ENCODE measurements at places on chromosomes 2 and 18.

- no peak for DNase-seq
These were observed 104.4 kb upstream of the SERPINE2 start for GRCh38 chr2:224143526-224143925.

DNA sequence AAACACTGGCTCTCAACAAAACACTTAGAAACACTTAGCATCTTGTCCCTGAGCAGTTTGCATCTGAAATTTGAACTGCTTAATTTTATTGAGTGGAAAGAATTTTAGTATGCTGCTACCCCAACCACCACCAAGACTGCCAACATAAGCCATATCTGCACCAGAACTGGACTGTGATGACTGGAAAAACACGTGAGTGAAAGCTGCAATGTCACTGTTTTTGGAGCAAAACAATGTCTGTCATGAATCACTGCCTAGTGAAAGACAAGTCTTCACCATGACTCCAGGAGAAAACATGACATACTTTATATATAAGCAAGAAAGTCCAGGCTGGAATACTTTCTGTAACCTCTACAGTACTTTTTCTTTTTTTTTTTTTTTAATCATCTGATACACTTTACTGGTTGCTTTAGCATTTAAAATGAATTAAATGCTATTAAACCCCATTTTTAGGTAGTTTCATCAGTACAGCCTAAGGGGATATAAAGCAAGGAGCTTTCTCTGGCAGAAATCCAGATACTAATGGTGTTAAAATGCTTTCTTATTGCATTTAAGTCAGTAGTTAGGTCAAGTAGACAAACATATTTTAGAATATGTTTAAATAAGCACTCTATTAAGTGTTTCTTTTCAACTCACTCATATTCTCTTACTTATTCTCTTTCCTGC is 2129.4 kb upstream of the PIK3C3 start:
- no peak for DNase-seq

GRCh38 chr2:40606862-40607261 is 155.0 kb upstream of the SLC8A1 start:
- no peak for DNase-seq

DNA sequence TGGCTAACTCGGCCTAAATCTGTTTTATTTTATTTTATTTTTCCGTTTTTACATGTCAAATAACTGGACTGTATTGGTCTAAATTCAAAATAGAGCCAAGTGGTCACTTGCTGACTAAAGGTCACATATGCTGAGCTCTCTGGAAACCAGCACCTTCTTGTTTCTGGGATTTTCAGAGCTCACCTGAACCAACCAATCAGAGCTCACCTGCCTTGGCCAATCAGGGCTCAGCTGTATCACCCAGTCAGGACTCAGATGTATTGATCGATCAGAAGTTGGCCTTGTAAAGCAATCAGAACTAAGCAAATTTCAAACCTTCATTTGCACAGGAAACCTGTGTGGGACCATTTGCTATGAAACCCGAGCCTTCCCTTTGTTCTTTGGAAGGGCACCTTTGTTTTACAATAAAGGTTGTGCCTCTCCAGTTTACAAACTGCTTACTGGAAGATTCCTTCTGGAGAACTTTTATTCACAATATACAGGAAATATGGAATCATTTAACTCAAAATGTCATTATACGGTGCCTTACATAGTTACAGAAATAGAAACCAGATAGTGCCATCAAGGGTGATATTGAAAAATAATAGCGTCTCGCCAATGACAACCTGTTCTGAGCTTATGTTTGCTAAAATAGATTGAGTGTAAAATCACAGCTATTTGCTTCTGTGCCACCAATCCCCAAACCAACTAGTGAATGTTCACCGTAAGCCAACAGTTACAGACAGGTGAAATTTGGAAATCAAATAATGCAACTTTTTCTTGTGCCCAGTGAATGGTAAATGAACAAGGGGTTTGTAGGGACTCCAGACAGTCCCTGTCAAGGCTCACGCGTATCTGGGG is 17.3 kb upstream of the PSD4 start:
- no peak for DNase-seq

GRCh38 chr18:4211111-4211837 is 243.8 kb downstream of the DLGAP1 start:
- DNase-seq, result no peak
